ENCODE measurements at places on chromosomes 5 and 9. TPM values are rescaled to one million over a fixed set of nuclear protein-coding genes. Genes with fewer than 3 reads are reported as not detected.

The CDC25C gene
- 0.47 TPM for total RNA-seq

The CAMK4 gene
- total RNA-seq: 7.9 TPM

The NCS1 gene
- 2.4 TPM for total RNA-seq

The ASS1 gene
- total RNA-seq: 1.3 TPM

- no peak for DNase-seq
Observed at GRCh38 chr9:134538856-134539566, 102.6 kb upstream of the COL5A1 start.

DNA sequence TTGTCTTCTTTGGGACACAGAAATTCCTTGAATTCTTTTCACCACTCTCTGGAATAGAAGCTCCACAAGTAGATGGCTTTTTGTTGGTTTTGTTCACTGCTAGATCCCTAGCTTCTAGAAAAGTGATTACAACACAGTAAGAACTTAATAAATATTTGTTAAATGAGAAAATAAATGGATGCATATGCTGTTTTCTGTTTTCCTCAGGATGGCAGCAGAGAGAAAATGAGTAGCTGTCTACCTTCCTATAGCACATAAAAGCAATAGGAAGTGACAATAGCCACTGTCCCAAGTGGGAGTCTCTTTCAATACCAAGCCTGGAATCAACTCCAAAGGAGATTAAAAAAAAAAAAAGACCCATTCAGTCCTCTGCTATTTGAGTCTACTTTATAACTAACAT is 100.6 kb upstream of the NREP start:
- DNase-seq: no peak

- no peak for DNase-seq
Observed at GRCh38 chr5:41925555-41925951, 472 bp downstream of the FBXO4 start.

DNA sequence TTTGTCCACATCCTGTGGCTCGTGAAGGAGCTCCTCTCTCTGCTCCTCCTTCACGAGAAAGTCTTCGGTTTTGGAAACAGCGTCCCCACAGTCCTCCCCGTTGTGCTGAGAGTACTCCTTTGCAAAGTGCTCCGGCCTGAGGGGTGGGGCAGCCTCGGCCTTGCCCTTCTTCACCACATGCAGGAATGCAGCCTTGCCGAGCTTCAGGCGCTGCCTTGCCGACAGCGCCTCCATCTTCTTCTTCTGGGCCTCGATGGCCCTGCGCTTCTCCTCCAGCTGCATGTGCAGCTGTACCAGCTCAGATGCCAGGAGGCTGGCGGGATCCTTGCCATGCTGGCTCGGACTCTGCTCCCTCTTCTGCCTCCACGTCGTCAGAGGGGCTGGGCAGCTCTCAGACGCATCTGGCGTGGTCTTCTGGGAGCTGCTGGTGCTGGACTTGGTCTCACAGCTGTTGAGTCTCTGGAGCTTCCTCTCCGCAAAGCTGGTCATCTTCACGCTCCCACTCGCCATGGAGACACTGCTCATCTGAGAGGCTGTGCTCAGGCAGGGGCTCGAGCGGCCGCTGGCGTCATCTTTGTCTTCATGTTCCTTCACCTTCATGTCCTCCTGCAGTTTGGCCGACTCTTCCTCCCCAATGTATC is 85.5 kb downstream of the CAMSAP1 start:
- DNase-seq: no peak

- DNase-seq: no peak
Observed at GRCh38 chr5:110377943-110378342, 348.5 kb downstream of the TMEM232 start.

- DNase-seq: no peak
Observed at GRCh38 chr5:96537386-96537785, 104.3 kb upstream of the PCSK1 start.

DNA sequence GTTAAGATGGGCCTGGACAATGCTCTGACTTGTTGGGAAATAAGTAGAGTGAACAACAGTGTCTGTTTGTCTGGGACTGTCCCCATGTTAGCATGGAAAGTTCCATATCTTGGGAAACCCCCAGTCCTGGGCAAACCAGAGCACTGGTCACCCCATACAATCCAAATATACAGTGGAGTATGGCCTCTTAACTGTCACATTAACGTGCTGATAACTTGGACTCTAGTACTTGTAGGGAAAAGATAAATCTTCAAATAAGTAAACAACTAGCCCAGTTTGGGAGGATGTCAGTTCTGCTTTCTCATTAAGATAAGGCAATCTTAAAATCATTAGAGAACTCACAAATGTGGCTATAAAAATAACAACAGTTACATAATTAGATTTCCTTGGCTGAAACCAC is 47.6 kb upstream of the JAK2 start:
- DNase-seq: no peak

- no peak for DNase-seq
Observed at GRCh38 chr9:80866121-80866520, 823.2 kb downstream of the TLE1 start.

DNA sequence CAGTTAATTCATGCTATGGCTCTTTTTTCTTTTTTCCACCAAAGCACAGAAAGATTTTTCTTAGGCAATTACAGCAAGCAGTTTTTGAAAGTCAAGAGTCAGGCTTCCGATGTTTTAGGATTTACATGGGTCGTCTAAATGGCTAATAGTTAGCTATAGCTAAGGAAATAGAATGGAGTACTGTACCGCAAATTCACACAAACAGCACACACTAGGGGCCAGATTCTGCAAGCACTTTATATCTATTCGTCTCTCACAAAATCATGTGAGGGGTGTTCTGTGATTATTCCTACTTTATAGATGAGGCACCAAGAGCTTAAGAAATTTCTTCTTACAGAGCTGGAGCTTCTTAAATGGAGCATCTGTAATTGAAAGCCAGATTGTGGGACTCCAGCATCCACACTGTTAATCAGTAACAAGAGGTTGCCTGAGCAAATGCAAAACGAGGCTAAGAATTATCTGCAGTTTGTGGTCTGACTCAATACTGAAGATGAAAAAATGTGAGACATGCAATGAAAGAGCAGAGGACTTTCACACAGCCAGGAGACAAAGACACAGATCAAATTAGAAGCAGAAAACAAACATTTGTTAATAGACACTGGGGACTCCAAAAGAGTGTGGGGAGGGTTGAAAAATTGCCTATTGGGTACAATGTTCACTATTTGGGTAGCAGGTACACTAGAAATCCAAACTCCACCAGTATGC is 62.7 kb upstream of the CTXN3 start:
- DNase-seq: no peak

Measured in natural killer cell (primary cell).